HuH-7.5 (cell line): ENCODE measurements at places on chromosomes 3 and 15.

GRCh38 chr3:73784686-73785392 is 160.1 kb upstream of the PDZRN3 start:
- DNase-seq: no peak

- DNase-seq: no peak
Measured at GRCh38 chr3:103532986-103533385, 1098.2 kb downstream of the ZPLD1 start.

- DNase-seq: no peak
Measured at GRCh38 chr3:194181612-194182529, 45.9 kb downstream of the HES1 start.

DNA sequence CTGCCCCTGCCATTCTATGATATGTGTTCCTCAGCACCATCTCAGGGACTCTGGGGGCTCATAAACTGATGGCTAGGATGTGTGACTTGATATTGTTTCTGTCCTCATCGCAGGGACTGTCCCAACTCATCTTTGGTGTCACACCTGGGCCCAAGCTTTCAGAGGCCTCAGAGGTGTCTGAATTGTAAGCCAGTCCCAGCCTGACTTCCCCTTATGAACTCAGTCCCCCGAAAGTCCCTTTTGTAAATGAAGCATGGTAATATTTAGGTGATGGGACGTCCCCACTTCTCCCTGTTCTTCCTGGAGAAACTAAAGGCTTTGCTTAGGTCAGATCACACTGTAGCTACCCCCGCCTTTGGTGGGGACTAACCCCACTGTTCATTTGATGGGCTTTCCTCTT is 142.4 kb upstream of the TLE3 start:
- no peak for DNase-seq

DNA sequence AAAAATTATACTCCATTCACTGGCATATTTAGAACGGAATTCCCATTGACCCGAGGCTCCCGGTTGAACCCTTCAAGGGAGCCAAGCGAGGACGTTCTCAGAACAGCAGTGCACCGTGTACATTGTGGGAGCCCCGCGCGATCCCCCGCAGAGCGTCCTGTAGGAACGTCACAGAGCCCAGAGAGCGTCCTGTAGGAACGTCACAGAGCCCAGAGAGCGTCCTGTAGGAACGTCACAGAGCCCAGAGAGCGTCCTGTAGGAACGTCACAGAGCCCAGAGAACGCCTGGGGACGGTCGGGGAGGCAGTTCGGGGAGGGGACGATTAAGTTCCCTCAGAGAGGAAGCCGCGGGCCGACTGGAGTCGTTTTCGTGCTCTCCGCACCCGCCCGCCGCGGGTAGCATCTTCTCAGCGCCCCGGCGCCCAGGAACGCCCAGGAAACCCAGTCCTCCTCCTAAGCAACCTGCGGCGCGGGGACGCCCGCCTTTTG is 506 bp upstream of the ATP1B3 start:
- peak; percentile 16 for DNase-seq

GRCh38 chr3:111336511-111336910 is 205.5 kb upstream of the CD96 start:
- no peak for DNase-seq

DNA sequence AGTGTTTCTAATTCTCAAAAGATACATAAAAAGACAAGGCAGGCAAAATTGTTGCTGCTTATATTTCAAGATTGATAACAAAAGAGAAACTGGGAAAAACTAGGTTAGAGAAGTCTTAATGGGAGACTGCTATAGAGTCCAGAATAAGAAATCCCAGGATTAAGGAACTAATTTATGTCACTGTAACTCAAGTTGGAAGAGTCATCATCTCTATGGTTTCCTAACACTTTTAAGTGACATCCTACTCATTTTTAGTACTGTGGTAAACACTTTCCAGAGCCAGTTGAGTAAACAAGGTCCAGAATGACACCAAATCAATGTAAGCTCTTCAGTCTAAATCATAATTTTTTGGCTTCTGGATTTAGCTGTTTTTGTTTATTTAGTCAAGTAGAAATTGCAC is 8.0 kb downstream of the CLDN16 start:
- no peak for DNase-seq

- DNase-seq: no peak
Measured at GRCh38 chr3:148853076-148853475, 12.0 kb upstream of the CPA3 start.

DNA sequence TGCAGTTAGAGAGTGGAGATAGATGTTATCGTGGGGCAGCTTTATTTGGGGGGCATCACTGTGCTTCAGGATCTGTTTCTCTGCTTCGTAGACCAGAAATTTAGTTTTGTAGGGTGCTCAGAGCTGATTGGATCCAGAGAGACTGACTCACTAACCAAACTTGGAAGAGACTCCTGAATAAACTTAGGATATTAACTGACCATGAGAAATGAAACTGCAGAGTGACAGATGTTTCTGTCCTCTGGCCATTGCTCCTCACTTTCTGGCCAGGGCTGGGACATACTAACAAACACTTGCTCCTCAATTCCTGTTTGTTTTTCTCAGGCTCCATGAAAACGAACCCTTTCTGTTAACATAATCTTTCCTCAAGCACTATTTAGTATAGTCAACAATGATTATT is 4.3 kb downstream of the ZNF592 start:
- no peak for DNase-seq

DNA sequence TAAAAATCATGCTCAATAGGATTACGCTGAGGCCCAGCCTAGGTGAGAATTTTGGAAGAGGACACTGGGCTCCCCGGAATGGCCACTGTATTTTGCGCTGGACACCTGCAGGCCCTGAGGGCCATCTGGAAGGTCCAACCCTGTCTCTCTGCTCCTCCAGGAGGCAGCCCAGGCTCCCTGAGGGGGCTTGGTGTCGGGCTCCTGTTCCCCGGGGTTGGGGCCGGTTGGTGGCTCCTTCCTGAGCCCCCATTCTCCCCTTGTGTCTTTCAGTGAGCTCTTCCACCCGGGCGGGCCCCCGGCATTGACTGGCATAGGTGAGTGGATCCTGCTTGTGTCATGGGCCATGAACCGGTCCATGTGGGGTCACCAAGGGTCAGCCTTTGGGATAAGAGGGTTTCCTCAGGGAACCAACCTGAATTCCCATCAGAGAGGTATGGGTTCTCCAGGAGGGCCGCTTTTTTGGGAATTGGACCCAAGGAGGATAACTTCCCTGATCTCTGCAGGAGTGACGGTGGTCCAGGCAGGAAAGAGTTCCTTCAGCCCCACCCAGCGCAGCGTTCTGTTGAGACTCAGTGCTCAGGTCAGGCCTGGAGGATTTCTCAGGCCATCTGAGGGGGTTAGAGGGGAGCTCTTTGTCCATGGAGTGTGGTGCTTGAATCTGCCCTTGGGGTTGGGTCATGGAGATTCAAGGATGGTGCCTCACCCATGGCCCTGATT is 187.8 kb downstream of the UBE3A start:
- DNase-seq: no peak

GRCh38 chr3:14126017-14126886 is 1.4 kb downstream of the TMEM43 start:
- DNase-seq: peak; percentile 7

- no peak for DNase-seq
Measured at GRCh38 chr15:92494806-92495336, 101.2 kb downstream of the ST8SIA2 start.

GRCh38 chr3:118991775-118992174 is 42.9 kb downstream of the IGSF11 start:
- no peak for DNase-seq

DNA sequence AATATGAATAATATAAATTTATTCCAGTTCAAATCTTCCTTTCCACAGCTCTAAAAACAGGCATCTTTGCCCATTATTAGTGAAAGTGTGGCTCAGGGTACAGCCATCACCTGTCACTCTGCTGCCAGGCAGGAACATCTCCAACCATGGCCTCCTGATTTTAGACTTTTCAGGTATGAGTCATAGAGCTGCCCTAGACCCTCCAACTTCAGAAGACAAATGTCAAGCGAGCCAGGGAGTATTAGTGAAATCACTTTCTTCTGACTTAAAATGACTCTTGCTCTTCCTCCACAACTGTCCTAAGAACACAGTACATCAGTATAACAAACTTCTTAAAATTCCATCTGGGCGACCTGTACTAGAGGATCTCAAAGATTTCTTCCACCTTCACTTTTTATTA is 78.1 kb upstream of the AKAP13 start:
- DNase-seq: no peak

- DNase-seq: peak; percentile 31
Measured at GRCh38 chr3:99789011-99789721, 28.5 kb upstream of the CMSS1 start.

- no peak for DNase-seq
Measured at GRCh38 chr3:190302212-190302867, 19.9 kb downstream of the CLDN1 start.

DNA sequence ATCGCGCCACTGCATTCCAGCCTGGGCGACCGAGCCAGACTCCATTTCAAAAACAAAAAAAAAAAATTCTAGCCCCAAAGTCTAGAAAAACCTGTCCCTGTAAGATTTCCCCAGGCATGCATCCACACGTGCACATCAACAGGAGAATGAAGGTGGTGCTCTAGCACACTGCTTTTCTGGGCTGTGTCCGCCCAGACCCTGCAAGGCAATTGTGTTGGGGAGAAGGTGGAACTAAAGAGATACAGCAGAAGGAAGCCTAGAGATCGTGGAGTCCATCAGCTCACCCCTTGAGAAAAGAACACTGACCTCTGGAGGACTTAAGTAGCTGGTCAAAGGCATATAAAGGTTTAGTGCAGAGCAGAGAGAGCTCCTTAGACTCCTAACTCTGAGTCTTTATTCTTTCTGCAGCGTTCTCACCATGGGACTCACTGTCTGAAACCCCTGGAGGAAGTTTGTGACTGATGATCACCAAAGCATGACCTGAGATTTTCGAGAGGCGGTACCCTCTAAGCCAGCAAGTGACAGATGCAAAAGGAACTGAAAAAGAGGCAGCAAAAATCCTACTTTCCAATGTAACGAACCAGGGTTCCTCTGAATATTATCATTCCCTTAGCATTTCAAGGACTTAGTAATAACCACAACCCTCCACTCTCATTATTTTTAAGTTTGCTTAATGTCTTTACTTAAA is 179.8 kb downstream of the MEX3B start:
- no peak for DNase-seq

DNA sequence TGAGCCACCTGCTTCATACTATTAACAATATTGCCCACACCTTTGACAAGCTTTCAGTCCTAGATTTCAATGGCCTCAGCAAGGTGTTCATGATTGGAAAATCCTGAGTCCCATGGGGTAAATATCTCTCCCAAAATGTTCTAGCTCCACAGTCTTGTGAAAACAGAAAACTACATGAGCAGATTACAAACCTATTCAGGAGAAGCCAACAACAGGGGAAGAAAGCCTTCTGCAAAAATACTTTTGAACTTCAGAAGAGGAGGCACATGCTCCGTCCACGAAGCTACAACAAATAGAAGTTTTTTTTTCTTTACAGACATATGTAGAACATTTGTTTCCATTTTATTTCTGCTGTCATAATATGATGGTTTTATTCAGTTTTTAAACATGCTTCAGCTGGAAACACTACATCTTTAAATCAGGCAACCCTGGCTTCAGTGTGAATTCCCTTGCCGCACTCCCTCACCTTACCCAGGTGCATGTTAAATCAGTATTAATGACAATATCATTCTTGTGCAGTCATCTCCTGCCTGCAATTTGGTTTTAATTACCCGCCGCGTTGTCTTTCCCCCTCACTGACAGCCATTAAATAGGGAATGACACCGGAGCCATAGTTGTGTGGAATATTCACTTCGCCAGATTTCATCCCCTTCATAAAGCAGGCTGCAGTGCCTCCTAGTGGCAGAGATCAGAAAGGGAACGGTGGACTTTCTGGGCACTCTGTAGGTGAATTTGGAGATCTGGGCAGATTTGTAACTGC is 725.5 kb upstream of the ARRDC4 start:
- peak; percentile 54 for DNase-seq

DNA sequence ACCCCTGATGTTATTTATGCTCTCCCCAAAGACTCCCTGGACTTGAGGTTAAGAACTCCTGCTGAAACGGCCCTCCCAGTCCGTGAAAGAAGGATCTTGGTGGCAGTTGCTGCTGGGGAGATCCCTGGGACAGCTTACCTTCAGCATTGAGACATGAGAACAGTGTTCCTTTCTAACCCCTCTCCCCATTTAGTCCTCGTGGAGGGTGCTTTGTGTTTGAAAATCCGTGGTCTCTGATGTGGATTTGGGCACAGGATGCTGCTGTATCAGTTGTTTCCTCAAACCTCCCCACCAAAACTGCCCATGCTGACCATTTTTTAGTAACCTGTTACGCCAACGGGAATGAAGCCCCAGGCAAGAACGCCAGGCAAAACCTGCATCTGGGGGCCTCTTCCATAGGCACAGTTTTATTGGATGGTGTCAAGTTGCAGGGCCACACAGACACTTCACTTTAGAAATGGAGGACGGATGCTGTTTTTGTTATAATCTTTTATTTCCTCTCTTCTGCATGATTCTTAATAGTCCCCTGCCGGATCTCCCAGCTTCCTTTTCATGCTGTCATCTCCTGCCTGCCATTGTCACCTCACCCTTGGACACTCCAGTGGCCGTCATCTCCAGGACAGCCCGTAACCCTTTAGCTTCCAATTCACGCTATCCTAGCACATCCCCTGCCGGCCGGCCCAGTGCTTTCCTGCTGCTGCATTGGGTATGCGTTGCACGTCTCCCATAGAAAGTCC is 31.7 kb upstream of the CEMIP start:
- no peak for DNase-seq

DNA sequence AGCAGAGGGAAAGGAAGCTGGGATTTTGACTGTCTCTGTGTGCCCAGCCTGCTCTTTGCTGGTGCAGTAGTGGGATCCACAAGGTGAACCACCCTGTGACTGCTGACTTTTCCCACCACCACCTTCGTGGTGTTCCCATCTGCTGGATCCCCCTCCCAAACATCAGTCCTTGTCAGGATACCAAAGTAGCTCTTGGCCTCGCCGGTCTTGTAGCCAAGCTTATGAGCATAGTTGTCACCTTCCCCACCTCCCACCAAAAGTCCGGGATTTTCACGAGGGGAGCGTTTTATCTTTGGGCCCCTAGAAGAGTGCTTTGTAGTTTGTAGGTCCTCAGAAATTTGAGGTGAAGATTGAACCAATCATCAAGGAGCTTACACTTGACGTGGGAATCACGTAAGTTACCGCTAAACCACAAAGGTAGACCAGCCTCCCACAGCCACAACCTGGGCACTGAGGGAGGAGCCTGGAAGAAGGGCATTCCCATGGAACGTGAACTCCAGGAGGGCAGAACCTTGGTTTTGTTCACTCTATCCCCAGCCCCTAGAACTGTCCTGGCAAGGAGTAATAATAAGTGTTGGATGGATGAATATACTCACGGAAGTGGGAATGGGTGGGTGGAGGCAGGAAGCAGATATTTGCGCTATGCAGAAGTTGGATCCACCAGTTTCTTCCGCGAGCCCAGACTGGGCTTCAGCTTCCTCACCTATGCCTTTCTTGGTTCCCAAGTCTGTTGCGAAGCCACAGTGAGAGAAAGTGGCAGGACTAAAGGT is 814 bp upstream of the TEX264 start:
- no peak for DNase-seq

GRCh38 chr3:27570421-27571106 is 86.4 kb upstream of the SLC4A7 start:
- DNase-seq: no peak

DNA sequence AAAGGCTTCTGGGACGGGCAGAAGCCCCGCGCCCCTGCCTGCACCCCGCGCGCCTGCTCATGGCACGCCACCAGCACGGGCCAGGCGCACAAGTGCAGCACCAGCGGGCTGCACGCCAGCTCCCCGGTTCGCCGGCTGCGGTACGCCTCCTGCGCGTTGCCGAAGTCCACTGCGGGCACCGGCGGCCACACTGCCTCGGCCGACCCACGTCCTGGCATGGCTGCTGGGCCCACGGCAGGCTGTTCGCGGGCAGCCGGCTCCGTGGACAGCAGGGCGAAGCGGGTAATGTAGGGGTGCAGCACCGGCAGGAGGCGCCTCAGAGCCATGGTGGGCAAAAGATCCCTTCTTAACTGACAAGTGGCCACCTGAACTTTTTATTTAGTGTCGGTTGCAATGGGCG is 34.8 kb downstream of the MCCC1 start:
- DNase-seq: no peak
